Psoas muscle (tissue), 8 donors: ENCODE measurements at places on chromosomes 5 and 9. TPM values are rescaled to one million over a fixed set of nuclear protein-coding genes. Genes with fewer than 3 reads are reported as not detected.

ALDH1A1 gene
- polyA plus RNA-seq: 15.0 TPM

TNFSF8 gene
- 0.07 TPM for polyA plus RNA-seq

DNA sequence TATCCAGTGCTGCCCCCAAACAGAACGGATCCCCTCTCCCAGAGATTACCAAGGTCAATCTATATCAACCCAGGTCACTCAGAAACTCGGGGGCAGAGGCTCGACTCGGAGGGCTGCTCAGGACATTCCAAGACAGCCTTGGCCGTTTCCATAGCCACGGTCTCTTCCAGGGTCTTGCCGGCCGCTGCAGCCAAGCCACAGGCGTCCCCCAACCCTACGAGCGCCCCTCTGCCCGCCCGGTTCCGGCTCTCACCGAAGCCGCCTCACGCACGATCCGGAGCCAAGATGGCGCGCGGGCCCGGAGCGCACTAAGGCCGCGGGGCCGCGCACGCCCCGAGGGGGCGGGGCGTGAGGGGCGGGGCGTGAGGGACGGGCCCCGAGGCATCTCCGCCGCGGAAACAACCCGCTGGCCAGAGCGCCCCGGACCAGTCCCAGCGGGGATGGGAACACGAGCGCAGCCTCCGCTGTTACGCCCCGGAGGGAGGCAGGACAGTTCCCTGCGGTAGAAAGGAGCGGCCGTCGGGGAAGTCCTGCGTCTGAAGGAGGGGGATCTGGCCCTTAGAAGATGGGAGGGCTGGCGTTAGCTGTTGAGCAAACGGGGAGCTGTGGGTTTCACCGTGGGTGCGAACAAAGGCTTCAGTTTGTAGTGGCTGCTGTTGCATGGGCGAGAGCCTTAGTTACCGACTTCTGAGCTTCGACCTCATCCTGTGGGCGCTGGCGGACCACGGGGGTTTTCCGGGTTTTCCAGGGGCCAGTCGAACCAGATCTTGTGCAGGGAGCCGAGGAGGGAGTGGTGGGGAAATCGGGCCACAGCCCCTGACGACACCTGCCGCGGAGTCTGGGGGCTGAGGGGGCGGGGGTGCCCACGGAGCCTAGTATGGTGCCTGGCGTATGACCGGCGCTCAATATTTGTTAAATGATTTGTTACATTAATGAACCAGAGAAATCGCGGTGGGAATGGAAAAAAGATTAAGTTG, at the start of gene RPP25L:
TSS of gene RPP25L (minus strand) at position 287 of the 977 bp plus-strand sequence. CDS start 801 bp downstream, outside the sequence.
- DNase-seq: peak; percentile 90

DNA sequence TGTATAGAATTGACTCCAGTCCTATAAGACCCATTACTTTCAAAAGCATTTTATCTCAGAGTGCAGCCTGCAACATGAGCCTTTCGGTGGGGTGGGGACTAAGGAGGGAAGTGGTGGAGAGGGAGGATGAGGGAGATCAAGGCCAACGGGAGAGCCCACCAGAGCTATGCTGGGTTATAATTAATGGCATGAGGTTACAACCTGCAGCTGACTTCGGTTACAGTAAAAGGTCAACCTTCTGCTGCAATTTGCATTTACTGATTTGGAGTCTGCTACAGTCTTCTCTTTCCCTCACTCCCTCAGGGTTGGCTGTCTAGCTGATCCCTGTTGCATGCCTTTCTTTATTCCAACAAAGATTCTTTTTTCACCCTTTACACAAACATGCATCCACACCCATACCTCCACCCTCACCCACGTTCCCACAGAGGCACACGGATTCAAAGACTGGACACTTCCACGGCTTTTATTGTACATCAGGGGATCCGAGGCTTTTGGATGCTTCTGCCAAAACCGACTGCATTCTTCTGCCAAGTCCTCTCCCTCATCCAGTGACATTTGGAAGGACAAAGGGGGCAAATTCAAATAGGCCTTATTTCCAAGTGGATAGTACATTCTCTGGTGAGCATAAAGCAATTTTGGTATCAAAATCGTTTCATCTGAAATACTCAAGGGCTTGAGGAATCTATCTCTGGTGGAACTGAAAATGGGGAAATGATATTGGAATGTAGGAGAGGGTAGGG, 381.2 kb downstream of the NFIB start:
- no peak for DNase-seq

UGCG gene
- polyA plus RNA-seq: 8.5 TPM

- DNase-seq: peak; percentile 26
Measured at GRCh38 chr5:1885868-1886845, 3.4 kb upstream of the IRX4 start.

RNF145 gene
- 13.2 TPM for polyA plus RNA-seq

SNCB gene
- 0.42 TPM for polyA plus RNA-seq
